ENCODE measurements at places on chromosomes 13 and 19.
A peak's percentile ranks its signal among the peaks of the same experiment; 100 is the strongest.

- DNase-seq: no peak
Measured at GRCh38 chr13:39559847-39560246, 43.1 kb downstream of the LHFPL6 start.

DNA sequence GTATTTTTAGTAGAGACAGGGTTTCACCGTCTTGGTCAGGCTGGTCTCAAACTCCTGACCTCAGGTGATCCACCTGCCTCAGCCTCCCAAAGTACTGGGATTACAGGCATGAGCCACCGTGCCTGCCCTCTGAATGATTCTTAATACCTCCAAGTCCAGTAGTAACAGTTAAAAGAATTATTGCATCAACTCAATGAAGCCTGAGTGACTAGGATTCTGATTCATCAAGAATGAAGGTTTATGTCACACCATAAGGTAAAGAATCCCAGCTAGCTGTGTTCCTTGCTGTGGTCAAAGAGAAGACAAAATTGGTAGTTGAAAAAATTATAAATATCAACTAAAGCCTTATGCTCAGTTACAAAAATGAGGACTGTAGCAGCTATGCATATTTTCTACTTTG, 81.2 kb upstream of the ABCC4 start:
- no peak for DNase-seq

GRCh38 chr19:17334414-17335409, at the start of gene ANO8:
Gene ANO8 (minus strand): TSS chr19:17334855. CDS start chr19:17334670, 185 bp downstream.
- DNase-seq: peak; percentile 95

DNA sequence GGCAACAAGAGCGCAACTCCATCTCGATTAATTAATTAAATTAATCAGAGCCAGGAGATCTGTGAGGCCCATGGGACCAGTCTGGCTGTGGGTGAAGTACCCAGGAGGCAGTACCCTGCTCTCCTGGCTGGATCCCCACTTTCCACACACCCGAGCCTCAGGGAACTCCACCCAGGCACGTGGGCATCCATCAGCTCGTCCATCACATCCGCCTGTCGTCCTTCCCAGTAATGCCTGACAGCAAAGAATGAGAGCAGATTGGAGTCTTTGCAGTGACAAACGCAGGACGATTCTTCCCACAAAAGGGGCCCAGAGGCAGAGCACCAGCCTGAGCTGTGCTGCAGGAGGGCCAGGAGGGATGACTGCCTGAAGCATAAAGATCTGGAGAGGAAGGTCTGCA, 35.8 kb downstream of the VSTM2B start:
- no peak for DNase-seq

DNA sequence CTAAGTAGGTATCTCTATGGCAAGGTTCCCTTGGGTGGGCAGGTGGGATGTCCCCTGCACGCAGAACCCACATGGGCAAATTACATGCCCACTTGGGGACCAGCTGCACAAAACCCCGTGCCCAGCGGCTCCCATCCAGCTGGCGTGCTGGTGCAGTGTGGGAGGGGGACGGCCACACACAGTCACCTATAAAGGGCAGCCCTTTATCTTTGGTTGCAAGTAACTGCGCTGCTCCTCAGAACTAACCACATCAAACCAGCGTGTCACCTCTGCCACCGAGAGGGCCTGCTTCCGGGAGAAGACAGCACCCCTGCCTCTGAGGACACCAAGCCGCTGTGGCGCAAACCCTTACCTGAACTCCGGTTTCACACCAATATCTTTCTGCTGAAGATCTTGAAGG, 32.2 kb downstream of the ANKRD27 start:
- DNase-seq: no peak

GRCh38 chr19:5271145-5271544, 69.5 kb downstream of the PTPRS start:
- no peak for DNase-seq

- no peak for DNase-seq
Measured at GRCh38 chr13:104553186-104553585, 1487.0 kb upstream of the SLC10A2 start.

- peak; percentile 84 for DNase-seq
Measured at GRCh38 chr19:12994701-12995595, at the start of gene NFIX. Gene NFIX (plus strand): TSS chr19:12995475. CDS start chr19:12995838, 363 bp downstream.

DNA sequence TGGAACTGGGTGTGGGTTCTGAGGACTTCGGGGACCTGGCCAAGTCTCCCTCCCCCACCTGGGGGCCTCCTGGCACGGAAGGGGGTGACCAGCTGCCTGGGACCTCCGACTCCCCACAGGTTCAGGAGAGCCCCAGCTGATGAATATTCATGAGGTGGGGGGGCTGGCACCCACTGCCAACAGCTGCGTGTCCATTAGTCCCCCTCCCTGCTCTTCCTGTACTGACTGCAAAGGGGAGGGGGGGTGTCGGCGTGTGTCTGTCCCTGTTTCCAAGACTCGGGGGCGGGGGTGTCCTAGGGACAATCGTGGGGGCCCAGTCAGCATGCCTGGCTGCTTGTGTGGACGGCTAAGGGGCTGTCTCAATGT, 10.6 kb upstream of the NFIX start:
- DNase-seq: no peak

- DNase-seq: no peak
Measured at GRCh38 chr13:33185853-33186252, 99.7 kb downstream of the STARD13 start.

- peak; percentile 82 for DNase-seq
Measured at GRCh38 chr19:44657211-44657921, 13.7 kb downstream of the PVR start.

- DNase-seq: no peak
Measured at GRCh38 chr19:55161571-55162322, 4.2 kb upstream of the TNNI3 start.

GRCh38 chr13:51697855-51698254, 106.1 kb downstream of the DHRS12 start:
- no peak for DNase-seq

GRCh38 chr13:108226184-108226583, 8.0 kb downstream of the ABHD13 start:
- DNase-seq: no peak

- DNase-seq: peak; percentile 20
Measured at GRCh38 chr13:37364007-37364406, 234.6 kb downstream of the POSTN start.

DNA sequence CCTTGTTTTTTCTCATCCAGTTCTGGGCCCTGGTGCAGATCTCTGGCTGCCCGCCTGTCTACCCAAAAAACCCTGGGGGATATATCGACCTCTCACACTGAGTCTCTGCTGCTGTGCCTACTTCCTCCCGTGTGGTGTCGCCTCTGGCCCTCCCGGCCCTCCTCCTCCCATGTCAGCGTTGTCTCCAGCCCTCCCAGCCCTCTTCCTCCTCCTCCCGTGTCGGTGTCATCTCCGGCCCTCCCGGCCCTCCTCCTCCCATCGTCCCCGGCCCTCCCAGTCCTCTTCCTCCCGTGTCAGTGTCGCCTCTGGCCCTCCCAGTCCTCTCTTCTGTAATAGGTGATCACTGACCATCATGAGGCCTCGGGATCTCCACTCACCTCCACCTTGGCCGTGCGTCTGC, 81.8 kb downstream of the GPR12 start:
- DNase-seq: no peak

DNA sequence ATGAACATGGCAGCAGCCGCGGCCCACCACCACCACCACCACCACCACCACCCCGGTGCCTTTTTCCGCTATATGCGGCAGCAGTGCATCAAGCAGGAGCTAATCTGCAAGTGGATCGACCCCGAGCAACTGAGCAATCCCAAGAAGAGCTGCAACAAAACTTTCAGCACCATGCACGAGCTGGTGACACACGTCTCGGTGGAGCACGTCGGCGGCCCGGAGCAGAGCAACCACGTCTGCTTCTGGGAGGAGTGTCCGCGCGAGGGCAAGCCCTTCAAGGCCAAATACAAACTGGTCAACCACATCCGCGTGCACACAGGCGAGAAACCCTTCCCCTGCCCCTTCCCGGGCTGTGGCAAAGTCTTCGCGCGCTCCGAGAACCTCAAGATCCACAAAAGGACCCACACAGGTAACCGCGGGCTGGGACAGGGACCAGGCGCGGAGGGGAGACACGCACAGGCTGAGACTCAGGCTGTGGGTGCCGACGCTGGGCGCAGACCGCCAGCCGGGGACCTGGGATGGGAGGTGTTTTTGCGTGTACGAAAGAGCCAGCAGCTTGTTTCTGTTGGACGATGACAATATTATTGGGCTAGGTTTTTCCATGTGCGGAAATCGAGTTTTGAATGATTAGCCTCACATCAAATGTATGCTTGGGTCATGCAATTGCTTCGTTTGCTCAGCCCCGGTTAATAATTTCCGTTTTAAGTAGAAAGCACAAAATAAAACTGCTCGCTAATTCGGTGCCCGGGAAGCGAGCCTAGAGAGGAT, 1.3 kb downstream of the ZIC2 start:
- no peak for DNase-seq

- DNase-seq: no peak
Measured at GRCh38 chr19:29871143-29871542, 59.4 kb downstream of the CCNE1 start.

GRCh38 chr13:19153782-19154450, 27.7 kb downstream of the TUBA3C start:
- DNase-seq: no peak

- no peak for DNase-seq
Measured at GRCh38 chr13:111462221-111462764, 141.9 kb downstream of the TEX29 start.

GRCh38 chr19:6362027-6362350, 658 bp downstream of the CLPP start:
- DNase-seq: no peak

Data from AG20443 (cell line).